ENCODE measurements at places on chromosomes 16 and 17.

DNA sequence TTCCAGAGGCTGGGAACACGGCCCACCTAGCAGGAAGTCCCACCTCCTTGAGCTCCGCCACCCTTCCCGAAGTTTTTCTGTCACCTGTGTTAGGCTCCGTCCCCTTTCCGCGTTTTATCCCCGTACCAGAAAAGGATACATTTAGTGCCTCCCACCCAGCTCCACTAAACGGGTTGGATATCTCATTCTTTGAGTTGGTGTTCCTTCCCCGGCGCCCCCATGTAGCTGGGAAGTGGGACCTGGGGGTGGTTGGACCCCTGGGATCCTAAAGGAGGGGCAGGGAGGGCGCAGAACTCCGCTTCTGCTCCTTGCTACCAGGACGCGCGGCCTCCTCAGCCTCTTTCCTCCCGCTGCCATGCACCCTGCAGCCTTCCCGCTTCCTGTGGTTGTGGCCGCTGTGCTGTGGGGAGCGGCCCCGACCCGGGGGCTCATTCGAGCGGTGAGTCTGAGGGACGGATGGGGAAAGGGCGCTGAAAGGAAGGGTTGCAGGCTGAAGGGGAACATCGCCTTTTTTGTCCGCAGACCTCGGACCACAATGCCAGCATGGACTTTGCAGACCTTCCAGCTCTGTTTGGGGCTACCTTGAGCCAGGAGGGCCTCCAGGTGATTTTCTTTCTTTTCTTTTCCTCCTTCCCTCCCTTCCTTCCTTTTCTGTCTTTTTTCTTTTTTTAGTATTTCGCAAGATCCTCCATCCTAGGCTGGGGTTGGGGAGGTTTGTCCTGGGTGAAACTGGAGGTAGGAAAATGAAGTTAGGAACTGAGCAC is 669 bp downstream of the RNF167 start:
- DNase-seq = peak; percentile 34

GRCh38 chr17:42917236-42917603 is 16.6 kb downstream of the G6PC1 start:
- DNase-seq = no peak

DNA sequence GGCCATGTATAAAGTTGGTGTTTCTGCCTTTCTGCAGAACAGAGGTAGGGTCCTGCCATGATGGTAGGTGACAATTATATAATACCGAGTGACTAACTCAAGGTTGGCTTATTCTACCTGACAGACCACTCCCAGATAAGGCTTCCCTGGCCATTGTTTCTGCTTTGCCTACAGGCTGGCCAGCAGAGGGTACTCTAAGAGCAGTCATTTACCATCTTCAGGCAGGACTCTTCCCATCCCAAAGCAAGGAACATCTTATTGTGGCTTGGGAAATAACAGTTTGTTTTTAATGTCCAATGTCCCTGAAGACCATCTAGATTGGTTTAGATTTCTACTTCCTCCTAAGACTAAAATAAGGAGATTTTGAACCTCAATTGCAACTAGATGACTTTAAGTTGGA is 74.1 kb downstream of the SNX11 start:
- no peak for DNase-seq

- DNase-seq = no peak
Measured at GRCh38 chr17:45136846-45137560, 1.5 kb downstream of the ACBD4 start.

GRCh38 chr17:76318586-76318985 is 10.5 kb upstream of the QRICH2 start:
- no peak for DNase-seq

DNA sequence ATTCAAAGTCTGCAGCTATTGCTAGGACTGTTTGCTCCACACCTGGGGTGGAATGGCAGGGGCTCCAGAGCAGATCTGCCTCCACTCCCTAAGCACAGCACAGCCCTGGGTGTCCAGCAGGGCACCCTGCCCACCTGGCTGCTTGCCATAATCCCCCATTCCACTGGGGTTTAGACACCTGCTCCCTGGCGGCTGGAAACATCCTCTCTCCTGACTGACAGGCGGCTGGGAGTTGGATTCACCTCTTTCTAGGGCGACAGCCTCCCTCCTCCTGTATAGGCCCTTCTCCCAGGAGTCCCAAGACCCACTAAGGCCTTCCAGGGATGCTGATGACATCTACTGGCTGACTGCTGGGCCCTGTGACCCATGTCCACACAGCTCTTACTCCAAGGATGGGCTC is 18.0 kb downstream of the HDAC5 start:
- no peak for DNase-seq

- no peak for DNase-seq
Measured at GRCh38 chr17:71251951-71252350, 868.9 kb upstream of the SOX9 start.

Data from central memory CD4-positive, alpha-beta T cell (primary cell).